ENCODE measurements at places on chromosomes 3 and 15.
A peak's percentile ranks its signal among the peaks of the same experiment; 100 is the strongest.

GRCh38 chr15:74300057-74300795, 64.1 kb downstream of the CCDC33 start:
- DNase-seq = no peak

GRCh38 chr3:123807820-123808219, 76.3 kb downstream of the MYLK start:
- no peak for DNase-seq

DNA sequence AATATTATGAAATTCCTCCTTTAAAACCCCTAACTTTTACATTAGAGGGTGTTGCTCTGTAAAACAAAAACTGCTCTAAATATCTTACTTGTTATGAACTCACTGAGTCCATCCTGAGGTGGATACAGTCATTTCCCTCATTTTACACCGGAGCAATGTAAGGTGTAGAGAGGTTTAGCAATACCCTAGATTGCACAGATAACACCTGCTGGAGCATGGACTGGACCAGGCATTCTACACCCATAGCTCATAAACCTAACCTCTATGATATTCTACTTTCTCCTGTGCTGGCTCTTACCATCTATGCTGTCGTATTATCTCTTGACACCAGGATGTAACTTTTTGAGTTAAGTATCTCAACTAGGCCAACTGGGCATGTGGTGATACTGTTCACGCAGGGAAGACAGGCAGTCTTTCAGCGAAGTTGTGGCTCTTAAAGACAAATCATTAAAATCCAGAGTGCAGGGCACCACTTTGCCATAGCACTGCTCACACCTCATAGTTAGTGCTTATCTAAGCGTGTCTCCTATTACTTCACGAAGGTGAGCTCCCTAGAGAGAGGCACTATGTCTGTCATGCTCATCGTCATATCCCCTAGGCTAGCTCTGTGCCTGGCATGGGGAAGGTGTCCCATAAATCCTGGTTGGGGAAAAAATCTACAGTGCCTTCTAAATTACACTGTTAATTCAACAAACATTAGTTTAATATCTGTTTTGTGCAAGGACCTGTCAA, 100.1 kb upstream of the SLC2A2 start:
- no peak for DNase-seq

DNA sequence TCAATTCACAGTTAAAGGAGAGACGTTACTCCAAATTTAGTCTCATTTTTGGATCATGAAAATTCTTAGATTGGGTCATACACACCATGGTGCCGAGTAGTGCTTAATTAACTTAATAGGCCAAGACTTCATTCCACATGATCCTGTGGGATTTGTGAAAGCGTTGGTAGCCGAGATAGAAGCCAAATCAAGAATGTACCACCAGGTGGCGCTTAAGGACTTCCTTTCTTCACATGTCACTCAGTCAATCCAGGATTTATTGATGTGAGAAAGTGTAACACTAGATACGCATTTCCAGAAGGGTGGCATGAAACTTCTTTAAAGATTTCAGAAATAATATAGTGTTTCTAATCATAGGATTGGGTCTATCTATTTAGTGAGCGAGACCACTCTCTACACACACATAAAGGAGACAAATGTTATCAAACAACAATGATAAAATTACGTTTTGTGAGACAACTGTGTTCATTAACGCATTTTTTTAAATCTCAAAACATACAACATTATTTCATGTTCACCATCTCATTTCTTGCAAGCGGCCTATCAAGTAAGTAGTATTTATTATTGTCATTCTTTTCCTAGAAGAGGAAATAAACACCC, 436.1 kb downstream of the CHL1 start:
- peak; percentile 68 for DNase-seq

DNA sequence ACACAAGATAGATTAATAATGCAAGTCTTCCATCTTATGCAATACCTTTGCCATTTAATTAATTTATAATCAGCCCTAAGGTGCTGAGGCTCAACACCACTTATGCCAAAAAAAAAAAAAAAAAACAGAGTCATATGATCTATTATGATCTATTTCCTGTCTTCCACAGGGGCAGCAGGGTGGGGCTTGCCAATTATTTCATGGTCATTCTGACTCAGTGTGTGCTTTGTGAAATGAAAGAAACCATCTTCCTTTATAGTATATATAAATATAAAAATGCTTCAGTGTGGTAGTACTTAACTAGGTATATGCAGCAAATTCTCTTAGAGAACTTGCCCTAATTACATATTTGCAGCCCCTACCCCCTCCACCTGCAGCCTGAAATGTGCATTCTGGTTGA, 7.2 kb upstream of the RARB start:
- no peak for DNase-seq

GRCh38 chr3:12299026-12299425, 10.2 kb downstream of the PPARG start:
- DNase-seq = no peak

DNA sequence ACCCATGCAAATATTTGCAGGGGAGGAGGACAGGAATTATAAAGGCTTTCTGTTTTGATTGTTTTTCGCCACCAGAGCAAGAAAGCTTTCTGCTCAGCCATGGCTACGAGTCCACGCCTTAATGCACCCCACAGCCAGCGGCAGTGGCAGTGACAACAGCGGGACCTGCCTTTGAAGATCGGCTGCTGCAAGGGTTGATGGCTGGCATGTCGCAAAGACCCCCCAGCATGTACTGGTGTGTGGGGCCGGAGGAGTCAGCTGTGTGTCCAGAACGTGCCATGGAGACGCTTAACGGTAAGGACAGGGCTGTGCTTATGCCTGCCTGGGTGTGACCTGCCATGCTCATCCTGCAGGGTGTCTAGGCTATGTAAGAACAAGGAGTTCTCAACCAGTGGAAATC, 5.3 kb downstream of the LRRK1 start:
- no peak for DNase-seq

- DNase-seq = no peak
These were observed 53.8 kb downstream of the IQSEC1 start for GRCh38 chr3:13019243-13020095.

GRCh38 chr3:33590541-33590940, 127.5 kb downstream of the CLASP2 start:
- no peak for DNase-seq

DNA sequence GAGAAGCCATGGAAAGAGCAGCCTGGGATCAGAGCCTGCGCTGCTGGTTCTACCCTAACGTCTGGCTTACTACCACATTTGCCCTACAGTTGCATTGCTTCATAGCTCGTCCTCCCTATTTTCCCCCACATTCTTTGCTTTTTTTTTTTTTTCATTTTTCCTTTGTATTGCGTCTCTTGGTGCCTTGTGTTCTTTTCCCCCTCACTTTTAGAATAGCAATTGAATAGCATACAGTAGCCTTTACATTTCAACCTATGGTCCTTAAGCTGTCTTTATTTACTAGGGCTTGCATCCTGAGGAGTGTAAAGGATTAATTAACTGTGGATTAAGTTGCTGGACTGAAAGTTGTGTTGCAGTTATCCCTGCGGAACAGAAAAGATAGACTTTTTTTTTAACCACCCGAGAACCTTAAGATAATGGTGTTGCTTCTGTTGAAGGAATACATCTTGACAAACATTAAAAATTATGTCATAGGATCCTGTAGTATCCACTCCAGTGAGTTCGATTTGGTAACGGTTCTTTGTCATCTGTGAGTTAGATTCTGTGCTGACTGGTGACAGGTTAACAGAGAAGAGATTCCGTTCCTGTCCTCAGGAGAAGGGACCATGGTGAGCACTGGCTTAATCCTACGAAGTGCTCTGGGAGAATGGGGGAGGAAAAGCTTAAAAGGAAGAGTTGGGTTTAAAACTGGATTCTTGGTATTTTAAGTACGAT, 417.4 kb upstream of the NAALADL2 start:
- no peak for DNase-seq

- no peak for DNase-seq
These were observed 87.2 kb downstream of the HMG20A start for GRCh38 chr15:77507911-77508310.

- no peak for DNase-seq
These were observed 598.4 kb downstream of the FHIT start for GRCh38 chr3:60652829-60653228.

DNA sequence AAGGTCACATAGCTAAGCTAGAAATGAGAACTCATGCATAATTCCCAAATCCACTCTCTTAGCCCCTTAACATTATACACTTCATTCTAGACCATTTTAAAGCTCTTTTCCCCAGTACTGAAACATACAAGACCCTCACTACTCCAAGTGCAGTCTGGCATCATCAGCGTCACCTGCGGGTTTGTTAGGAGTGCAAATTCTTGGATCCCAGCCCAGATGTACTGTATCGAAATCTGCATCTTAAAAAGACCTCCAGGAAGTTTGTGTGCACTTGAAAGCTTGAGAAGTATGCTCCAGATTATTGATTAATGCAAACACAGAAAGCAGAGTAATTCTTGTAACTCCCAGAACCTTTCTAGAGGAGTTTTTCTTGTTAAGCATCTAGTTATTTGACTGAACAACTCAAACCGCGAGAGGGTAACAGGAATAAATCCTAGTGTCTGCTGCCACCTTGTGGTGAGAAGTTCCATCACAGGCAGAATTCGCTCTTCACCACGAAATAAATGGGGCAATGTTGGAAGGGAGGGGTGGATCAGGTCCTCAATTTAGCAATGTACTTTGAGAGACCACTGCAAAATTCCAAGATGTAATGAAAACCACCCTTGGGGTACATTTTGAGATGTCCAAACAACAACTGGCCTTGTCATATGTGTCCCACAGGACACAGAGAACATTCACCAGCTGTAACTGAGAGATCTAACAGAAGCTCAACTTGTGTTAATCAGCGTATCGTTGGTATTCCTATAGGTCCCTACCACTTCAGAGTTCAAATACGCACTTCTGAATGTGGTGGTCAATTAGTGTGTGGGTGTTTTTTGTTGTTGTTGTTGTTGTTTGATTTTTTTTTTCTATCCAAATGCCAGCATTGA, 583 bp upstream of the C3orf49 start:
- DNase-seq = peak; percentile 53

DNA sequence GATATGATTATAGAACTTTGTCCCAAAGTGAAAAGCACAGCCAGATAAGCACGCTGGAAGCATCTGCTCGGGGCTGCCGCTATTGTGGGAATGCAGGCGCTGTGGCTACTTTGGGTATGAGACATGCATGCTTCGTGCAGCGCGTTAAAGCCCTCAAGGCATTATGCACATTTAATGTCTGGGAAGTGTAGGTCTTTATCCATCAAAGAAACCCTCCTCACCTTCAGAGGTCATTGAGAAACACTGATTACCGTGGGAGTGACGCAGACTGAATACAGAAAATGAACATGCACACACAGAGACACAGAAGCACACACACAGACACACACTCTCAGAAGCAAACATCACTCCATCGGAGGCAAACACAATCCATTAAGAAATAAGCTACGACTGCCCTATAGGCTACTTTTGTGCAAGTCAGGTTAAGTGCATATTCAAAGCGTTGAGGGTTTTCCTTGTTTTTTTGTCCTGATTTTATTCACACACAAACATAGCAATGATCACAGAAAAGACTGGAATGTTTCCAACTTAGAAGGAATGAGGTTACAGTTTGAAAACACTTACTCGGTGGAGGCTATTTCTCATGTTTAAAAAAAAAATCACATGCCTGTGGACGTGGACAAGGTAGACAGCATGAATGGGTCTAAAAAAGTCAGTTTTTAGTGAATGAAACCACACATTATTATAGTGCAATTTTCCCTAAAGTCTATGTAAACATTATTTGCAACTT, 68.5 kb downstream of the PLCH1 start:
- DNase-seq = no peak

DNA sequence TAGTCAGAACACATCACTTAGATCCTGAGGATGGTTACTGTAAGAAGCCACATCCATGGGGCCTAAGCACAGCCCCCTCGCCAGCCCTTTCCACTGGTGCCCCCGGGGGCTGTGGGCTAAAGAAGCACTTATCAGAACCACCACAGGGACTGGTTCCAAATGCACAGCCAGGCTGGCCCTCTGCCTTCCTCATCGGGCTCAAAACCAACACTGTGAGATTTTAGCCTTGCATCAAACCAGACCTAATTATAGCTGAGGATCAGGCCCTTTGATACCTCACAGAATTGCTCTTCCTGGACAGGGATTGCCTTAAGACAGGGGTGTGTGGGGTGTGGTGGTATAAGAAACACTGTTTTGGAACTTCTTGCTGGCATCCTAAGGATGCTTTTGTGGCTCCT, 23.7 kb downstream of the SRPRB start:
- no peak for DNase-seq

DNA sequence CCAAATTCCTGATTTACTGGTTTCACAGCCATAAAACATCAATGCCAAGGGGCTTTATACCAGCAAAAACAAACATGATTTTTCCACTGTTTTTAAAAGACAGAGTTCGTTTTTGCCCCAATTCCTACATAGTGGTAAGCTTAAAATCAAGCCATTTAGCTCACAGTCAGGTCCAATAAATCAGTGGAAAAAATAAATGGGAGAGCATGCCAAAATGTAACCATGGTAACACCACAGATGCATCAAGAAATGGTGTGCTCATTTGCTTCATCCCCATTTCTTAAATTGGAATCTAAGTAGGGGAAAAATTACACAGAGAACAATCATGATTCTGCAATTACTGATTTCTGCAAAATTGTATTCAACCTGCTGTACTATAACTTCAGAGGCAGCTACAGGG, 418.8 kb downstream of the MAGI1 start:
- no peak for DNase-seq

- no peak for DNase-seq
These were observed 945.0 kb upstream of the CFAP20DC start for GRCh38 chr3:59994732-59995304.

GRCh38 chr3:169430707-169431404, 232.7 kb downstream of the MECOM start:
- DNase-seq = no peak

GRCh38 chr3:37135561-37135960, 38.8 kb downstream of the LRRFIP2 start:
- DNase-seq = no peak

- no peak for DNase-seq
These were observed 98.8 kb downstream of the AKAP13 start for GRCh38 chr15:85479071-85479647.

GRCh38 chr3:87436781-87437543, 160.6 kb upstream of the POU1F1 start:
- no peak for DNase-seq

GRCh38 chr15:65287520-65287855, 805 bp upstream of the PARP16 start:
- DNase-seq = peak; percentile 40

DNA sequence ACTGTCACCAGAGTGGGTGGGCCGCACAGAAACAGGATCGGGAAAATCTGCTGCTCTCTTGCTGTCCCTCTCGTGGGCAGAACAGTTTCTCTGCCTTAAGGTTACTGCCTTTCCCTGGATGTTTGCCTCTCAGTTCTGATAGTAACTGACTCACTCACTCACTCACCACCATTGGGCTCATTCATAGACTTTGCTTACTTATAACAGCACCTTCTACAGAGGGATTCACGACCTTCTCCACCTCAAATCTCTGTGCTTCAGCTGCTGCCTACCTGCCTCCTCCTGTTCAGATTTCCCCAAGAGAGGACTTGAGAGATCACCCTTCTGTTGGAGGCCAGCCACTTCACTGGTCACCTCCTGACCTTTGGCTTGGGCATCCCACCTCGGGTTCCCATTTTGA, 147.7 kb upstream of the ICE2 start:
- no peak for DNase-seq

GRCh38 chr3:183287301-183287971, 34.4 kb downstream of the B3GNT5 start:
- no peak for DNase-seq

Data from NAMALWA (cell line).